ENCODE measurements at places on chromosomes 3 and 15.

DNA sequence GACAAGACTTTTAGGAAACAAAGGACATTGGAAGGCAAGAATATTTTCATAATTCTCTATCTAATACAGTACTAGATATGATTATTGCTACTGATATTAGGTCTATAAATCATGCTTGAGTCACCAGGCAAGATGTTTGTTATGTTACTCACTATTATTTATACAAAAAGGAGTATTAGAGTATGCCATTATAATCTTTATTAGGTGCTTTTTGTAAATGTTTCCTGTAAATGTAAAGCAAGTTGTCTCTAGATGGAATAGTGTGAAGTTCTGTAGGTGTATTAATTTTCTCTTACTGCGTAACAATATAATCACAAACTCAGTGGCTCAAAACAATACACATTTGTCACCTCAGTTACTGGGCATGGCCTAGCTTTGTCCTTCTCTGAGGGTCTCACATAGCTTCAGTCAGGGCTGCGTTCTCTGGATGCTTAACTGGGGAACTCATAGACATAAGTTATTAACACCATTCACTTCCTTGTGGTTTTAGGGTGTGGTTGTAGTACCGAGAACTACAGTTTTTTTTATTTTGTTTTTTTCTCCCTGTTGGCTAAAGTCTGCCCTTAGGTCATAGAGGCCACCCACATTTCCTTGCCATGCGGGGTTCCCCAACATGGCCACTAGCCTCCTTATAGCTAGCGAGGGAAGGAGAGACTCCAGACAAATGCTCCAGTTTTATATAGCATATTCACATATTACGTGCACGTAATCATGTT lies 20.3 kb upstream of the MAP3K13 start:
- no peak overlapping the region for H3K4me3 ChIP-seq
- DNase-seq = no peak
- no peaks in the 10 kb centered on the region for H3K4me1 ChIP-seq
- H3K27ac ChIP-seq = no peak overlapping the region

- H3K27ac ChIP-seq = no peak overlapping the region
- no peaks in the 10 kb centered on the region for H3K27me3 ChIP-seq
- no peak for DNase-seq
- H3K4me3 ChIP-seq = no peak overlapping the region
- H3K36me3 ChIP-seq = peaks cover 11% of the 10 kb centered on the region
These were observed 22.9 kb downstream of the DAG1 start for GRCh38 chr3:49492969-49493368.

- no peaks in the 10 kb centered on the region for H3K4me1 ChIP-seq
- no peak for DNase-seq
- H3K27me3 ChIP-seq = no peaks in the 10 kb centered on the region
- no peak overlapping the region for H3K27ac ChIP-seq
- H3K4me3 ChIP-seq = no peak overlapping the region
These were observed 369.6 kb upstream of the ATP10A start for GRCh38 chr15:26232691-26233090.

- H3K36me3 ChIP-seq = no peaks in the 10 kb centered on the region
- no peak overlapping the region for H3K4me3 ChIP-seq
- no peaks in the 10 kb centered on the region for H3K27me3 ChIP-seq
- DNase-seq = no peak
- no peak overlapping the region for H3K27ac ChIP-seq
- no peaks in the 10 kb centered on the region for H3K4me1 ChIP-seq
These were observed 25.0 kb downstream of the SRGAP3 start for GRCh38 chr3:9224490-9224889.

- no peaks in the 10 kb centered on the region for H3K27me3 ChIP-seq
- no peak for DNase-seq
- H3K4me1 ChIP-seq = peaks cover 44% of the 10 kb centered on the region
- H3K36me3 ChIP-seq = no peaks in the 10 kb centered on the region
- no peak overlapping the region for H3K4me3 ChIP-seq
These were observed 100.8 kb downstream of the SLCO3A1 start for GRCh38 chr15:91954292-91954691.

DNA sequence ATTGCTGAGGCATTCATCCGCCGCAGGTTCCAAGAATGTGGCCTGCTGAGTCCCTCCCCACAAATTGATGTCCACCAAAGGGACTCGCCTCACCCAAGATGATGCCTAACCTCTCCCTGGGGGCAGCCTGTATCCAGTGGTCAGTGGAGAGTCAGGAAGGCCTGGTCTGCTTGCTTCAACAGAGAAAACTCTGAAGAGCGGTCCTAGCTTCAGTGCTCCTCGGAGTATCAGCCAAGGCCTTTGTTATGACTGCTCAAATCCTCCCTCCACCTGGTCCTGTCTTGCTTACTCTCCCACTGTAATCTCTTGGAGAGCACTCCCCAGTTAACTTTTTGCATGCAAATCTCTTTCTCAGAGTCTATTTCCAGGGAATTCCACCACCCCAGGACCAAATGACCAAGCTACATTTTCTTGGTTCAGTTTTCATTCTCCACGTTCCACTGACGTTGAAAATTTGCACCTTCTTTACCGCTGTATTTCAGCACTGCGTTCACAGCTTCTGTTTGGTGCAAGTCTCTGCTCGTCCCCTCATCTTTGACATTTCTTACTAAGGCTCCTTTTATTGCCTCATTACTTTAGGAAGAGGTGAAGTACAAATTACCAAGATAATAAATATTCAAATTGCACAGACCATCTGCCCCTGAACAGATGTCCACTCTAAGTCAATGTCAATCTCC lies 22.3 kb downstream of the CMTM7 start:
- H3K27ac ChIP-seq = peak overlapping the region; percentile 76
- H3K4me1 ChIP-seq = peaks cover 41% of the 10 kb centered on the region
- H3K27me3 ChIP-seq = no peaks in the 10 kb centered on the region
- no peak for DNase-seq
- no peak overlapping the region for H3K4me3 ChIP-seq

- no peaks in the 10 kb centered on the region for H3K4me1 ChIP-seq
- DNase-seq = no peak
- no peaks in the 10 kb centered on the region for H3K27me3 ChIP-seq
- H3K4me3 ChIP-seq = no peak overlapping the region
- no peak overlapping the region for H3K27ac ChIP-seq
- H3K36me3 ChIP-seq = peaks cover 10% of the 10 kb centered on the region
These were observed 14.0 kb upstream of the EMC3 start for GRCh38 chr3:10000686-10001085.

DNA sequence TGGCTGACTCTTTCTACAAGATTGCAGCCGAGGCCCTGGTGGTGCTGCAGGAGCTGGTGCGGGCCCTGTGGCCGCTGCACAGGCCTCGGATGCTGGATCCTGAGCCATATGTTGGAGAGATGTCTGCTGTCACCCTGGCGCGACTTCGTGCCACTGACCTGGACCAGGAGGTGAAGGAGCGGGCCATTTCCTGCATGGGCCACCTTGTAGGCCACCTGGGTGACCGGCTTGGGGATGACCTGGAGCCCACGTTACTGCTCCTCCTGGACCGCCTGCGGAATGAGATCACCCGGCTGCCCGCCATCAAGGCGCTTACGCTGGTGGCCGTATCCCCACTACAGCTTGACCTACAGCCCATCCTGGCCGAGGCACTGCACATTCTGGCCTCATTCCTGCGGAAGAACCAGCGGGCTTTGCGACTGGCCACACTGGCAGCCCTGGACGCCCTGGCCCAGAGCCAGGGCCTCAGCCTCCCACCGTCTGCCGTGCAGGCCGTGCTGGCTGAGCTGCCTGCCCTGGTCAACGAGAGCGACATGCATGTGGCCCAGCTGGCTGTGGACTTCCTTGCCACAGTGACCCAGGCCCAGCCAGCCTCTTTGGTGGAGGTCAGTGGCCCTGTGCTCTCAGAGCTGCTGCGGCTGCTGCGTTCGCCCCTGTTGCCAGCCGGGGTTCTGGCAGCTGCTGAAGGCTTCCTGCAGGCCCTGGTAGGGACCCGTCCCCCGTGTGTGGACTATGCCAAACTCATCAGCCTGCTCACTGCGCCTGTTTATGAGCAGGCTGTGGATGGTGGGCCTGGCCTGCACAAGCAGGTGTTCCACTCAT lies 20.3 kb downstream of the CAND2 start:
- H3K4me3 ChIP-seq = no peak overlapping the region
- no peaks in the 10 kb centered on the region for H3K36me3 ChIP-seq
- no peak overlapping the region for H3K27ac ChIP-seq
- no peaks in the 10 kb centered on the region for H3K4me1 ChIP-seq

DNA sequence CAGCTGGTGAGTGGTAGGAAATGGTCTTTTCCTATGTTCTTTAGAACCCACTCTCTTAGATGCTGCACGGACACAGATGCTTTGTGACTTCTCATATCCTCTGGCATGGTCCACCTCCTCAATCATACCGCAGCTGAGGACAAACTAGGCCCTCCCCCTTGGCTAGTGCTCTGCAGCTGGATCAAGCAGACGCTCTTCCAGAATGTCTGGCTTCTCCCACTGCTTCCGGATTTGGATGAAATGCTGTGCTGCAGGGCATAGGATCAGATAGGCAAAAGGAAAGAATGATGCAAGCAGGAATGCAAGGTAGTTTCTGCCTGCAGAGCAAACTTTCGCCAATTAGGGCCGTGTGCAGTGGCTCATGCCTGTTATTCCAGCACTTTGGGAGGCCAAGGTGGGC lies 75.7 kb upstream of the SLC4A7 start:
- H3K27me3 ChIP-seq = no peaks in the 10 kb centered on the region
- no peaks in the 10 kb centered on the region for H3K4me1 ChIP-seq
- no peak for DNase-seq
- no peak overlapping the region for H3K4me3 ChIP-seq
- no peak overlapping the region for H3K27ac ChIP-seq

DNA sequence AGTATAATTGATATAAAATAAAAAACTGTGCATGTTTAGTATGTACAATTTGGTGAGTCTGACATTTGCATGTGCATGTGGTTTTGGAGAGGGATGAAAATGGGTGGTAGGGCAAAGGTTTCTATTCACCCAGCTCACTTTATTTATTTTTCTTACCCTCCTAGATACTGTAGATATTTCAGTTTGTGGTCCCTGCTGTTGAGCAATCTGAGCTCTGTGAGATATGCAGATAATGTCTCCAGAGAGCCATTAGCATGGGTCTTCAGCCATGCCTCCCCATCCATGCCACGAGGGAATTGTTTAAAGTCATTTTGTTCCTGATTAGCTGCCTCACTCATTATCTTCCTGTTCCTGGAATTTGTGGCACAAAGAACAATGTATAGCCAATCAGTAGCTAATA lies 44.4 kb upstream of the B3GALNT1 start:
- H3K4me1 ChIP-seq = no peaks in the 10 kb centered on the region
- no peak overlapping the region for H3K27ac ChIP-seq
- no peak overlapping the region for H3K4me3 ChIP-seq

- DNase-seq = no peak
- no peaks in the 10 kb centered on the region for H3K27me3 ChIP-seq
- H3K4me1 ChIP-seq = peaks cover 8% of the 10 kb centered on the region
- no peak overlapping the region for H3K27ac ChIP-seq
- H3K36me3 ChIP-seq = no peaks in the 10 kb centered on the region
- H3K4me3 ChIP-seq = peak overlapping the region; percentile 83
These were observed 622 bp upstream of the PLSCR1 start for GRCh38 chr3:146544929-146545528.

DNA sequence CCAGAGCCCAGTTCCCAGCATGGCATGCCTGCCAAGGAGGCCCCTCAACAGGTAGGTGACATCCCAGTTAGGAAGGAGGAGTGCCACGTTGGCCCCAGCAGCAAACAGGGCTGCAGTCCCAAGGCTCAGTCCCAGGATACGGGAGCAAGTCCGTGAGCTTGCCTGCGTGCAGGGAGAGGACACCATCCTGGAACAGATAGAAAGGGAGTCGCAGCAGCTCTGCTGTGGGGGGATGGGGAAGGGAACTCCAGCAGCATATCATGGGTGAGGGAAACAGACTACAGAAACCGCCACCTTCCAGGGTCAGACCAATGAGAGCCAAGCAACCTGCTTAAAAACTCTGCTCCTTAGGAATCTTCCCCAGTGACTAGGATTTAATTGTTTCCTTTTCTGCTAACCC lies 9.4 kb upstream of the DYNLT2B start:
- H3K27me3 ChIP-seq = peaks cover 2% of the 10 kb centered on the region
- no peak overlapping the region for H3K4me3 ChIP-seq
- DNase-seq = no peak
- no peaks in the 10 kb centered on the region for H3K36me3 ChIP-seq

- peak; percentile 10 for DNase-seq
- H3K36me3 ChIP-seq = peaks cover 4% of the 10 kb centered on the region
- H3K27ac ChIP-seq = no peak overlapping the region
- peak overlapping the region; percentile 79 for H3K4me3 ChIP-seq
- no peaks in the 10 kb centered on the region for H3K27me3 ChIP-seq
These were observed 1.3 kb upstream of the HACD2 start for GRCh38 chr3:123586131-123586530.

- H3K4me1 ChIP-seq = no peaks in the 10 kb centered on the region
- H3K4me3 ChIP-seq = no peak overlapping the region
- H3K27me3 ChIP-seq = peaks cover 10% of the 10 kb centered on the region
- no peak overlapping the region for H3K27ac ChIP-seq
- H3K36me3 ChIP-seq = no peaks in the 10 kb centered on the region
These were observed 10.7 kb downstream of the GCNT3 start for GRCh38 chr15:59622289-59622688.

DNA sequence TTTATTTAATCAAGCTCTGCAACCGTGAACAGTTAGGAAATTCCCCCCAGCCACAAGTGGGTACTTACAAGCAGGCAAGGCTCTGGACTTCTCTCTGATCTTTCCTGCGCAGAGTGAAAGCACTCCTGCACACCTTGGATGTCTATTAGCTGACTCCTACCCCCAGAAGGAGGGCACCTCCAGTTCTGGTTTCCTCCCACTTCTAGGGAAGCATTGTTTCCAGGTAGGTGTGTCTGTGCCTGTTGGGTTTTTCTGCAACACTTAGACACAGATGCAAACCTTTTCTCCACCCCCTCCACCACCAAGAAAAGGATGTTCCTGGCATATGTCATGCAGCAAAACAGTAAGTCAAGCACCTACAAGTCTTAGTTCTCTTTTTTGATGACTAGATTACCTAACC lies at the start of gene ZBED2:
TSS of gene ZBED2 (minus strand) at position 115 of the 400 bp plus-strand sequence. CDS start 1,145 bp downstream, outside the sequence.
- H3K27ac ChIP-seq = peak within 1 kb of the TSS; percentile 16
- peaks cover 61% of the 10 kb centered on the region for H3K36me3 ChIP-seq
- no peaks in the 10 kb centered on the region for H3K27me3 ChIP-seq
- DNase-seq = no peak
- peaks cover 20% of the 10 kb centered on the region for H3K4me1 ChIP-seq

DNA sequence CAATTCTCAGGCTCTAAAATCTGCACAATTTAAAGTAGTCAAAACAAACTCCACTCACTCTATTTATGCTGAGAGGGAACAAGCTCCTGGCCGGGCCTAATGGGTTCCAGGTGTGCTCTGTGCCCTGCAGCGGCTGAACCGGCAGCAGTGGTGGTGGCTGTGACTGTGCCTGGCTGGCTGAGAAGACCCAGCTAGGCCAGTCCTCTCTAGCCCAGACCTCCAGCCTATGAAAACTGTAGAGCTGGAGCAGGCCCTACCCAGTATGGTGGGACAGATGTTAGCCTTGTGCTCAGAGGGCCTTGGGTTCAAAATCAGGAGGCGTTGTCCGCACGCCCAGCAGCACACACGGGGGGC lies 37.0 kb downstream of the EPHB3 start:
- peaks cover 14% of the 10 kb centered on the region for H3K4me1 ChIP-seq
- H3K27me3 ChIP-seq = peaks cover 20% of the 10 kb centered on the region
- DNase-seq = no peak
- no peaks in the 10 kb centered on the region for H3K36me3 ChIP-seq

All from CD4-positive, alpha-beta T cell (primary cell).